ENCODE measurements at places on chromosomes 2 and 18. TPM values are rescaled to one million over a fixed set of nuclear protein-coding genes. Genes with fewer than 3 reads are reported as not detected.

The MARCO gene
- not detected for total RNA-seq

The INO80C gene
- total RNA-seq = 10.3 TPM

- DNase-seq = no peak
Observed at GRCh38 chr2:214865400-214865799, 55.9 kb upstream of the BARD1 start.

The HOXD13 gene
- not detected for total RNA-seq

GRCh38 chr2:84212611-84213314 lies 246.3 kb downstream of the SUCLG1 start:
- DNase-seq = no peak

The NBEAL1 gene
- total RNA-seq = 12.7 TPM

DNA sequence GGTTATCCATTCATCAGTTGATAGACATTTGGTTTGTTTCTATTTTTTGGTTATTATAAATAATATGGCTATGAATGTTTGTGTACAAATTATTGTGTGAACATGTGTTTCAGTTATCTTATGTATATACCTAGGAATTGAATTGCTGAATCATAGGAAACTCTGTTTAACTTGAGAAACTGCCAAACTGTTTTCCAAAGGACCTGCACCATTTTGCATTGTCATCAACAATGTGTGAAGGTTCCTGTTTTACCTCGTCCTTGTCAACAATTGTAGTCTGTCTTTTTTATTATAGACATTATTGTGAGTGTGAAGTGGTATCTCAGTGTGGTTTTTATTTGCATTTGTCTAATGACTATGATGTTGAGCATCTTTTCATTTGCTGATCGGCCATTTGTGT lies 17.1 kb downstream of the PDK1 start:
- no peak for DNase-seq

The IL36B gene
- not detected for total RNA-seq
